ENCODE measurements at places on chromosomes 2 and 18.

DNA sequence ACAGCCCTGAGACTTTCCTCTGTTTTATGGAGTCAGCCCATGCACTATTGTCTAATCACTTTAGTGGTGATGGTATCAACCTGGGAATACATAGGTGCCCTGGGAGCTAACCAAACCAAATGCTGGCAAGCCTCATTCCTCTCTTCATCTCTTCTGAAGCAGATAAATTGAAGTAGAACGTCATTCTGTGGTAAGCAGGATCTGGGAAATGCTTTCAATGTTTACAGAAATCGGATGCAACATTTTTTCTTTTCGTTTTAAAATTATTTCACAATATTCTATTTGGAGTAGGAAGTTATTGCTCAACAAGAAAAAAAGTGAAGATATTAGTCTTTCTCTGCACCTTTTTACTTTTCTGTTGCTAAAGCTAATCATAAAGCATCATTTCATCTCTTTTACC, 114.2 kb downstream of the RBMS1 start:
- no peak for DNase-seq

GRCh38 chr2:26035090-26035743, 1.3 kb downstream of the RAB10 start:
- DNase-seq: no peak

DNA sequence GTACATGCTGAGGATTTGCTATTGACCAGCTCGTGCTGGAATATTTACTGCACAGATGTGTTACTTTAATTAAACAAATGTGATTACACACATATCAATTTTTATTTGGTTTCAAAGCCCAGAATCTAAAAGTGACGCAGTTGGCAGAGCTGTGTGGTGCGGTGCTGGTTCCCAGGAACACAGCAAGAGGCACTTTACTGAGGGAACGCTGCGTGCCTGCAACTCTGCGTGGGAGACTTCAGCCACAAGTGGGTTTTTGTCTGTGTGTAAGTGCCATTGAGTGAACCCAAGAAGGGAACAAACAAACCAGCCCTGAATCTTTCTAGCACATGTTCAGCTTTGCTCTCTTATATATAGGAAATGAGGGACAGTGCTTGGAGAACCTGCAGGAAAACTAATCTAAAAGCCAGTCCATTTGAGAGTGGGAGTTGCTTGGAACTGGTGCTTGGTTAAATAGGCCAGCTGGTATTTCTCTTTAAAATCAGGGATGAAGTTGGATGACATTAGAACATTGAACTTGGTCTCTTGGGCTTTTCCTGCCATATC, 196.6 kb upstream of the CELF4 start:
- no peak for DNase-seq

DNA sequence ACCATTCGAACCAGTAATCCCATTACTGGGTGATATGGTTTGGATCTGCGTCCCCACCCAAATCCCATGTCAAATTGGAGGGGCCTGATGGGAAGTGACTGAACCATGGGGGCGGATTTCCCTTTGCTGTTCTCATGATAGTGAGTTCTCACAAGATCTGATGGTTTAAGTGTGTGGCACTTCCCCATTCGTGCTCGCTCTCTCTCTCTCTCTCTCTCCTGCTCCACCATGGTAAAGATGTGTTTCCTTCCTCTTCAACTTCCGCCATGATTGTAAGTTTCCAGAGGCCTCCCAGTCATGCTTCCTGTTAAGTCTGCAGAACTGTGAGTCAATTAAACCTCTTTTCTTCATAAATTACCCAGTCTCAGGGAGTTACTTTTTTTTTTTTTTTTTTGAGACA, 62.6 kb downstream of the NBAS start:
- DNase-seq: no peak

- DNase-seq: no peak
Observed at GRCh38 chr2:27705851-27706622, 42.3 kb downstream of the SLC4A1AP start.

GRCh38 chr2:168773719-168774521, 28.5 kb upstream of the NOSTRIN start:
- DNase-seq: no peak
